NCI-H2081 treated with DMSO at 0.1 percent for 48 hours (cell line): ENCODE measurements at places on chromosomes 6 and 20.

DNA sequence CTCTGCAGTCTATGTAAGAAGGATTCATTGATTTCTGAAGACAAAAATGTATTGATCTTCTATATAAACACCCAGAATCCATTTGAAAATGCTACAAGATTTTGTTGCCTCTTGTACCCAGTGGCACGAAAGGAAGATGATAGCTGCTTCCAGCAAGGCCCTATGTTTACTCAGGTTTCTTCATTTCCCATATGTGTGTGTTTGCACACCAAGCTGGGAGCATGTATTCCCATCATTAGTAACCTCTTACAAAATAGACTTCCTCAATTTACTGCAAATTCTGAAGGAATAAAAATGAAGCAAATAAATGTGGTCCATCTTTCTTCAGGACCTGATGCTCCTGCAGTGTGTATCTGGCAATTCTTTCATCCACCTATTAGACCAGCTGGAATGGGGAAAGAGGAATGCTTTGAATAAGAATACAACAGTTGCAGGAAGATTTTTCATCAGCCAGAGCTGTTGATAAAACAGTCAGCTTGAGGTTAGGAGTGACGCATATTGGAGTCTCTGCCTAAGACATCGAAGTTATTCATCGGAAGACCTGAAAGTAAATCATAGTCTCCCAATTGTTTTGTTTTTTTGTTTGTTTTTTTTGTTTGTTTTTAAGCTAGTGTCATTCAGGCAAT lies 132.3 kb downstream of the PDE7B start:
- no peak for DNase-seq

GRCh38 chr20:31845300-31845863 lies at the start of gene FOXS1:
Gene FOXS1, minus strand, starts transcription at chr20:31845604. Its CDS starts 62 bp downstream, at chr20:31845542.
- DNase-seq = no peak

DNA sequence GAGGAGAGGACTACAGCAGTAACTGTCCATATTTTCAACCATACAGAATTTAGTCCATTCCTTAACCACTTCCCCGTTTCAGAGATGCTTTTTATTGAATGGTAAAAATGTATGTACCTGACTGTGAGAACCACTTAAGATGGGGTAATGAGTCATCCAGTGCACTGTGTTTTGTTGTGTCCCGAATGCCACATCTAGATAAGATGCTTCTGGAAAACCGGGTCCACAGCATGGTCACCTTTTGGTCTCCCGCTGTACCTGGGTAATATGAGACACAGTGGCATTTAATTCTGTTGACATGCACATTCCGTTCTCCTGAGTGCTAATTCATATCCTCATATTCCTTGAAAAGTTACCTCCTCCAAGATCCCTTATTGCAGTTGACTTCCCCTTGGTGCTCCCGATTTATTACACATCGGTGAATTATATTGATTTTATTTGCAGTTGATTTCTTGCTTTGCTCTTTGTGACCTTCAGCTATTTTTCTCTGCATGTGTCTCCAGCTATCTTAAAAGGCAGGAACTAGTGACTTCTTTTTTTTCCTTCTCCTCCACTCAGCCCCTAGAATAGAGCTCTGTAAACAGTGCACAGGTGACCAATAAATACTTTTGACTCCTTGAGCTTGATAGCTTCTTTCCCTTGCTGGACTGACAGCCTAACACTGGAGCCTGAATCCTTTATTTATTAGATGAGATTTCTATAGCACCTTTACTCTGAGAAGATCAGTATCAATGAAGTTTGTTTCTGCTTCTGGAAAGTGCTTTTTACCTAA lies 314.6 kb downstream of the ZFAND3 start:
- DNase-seq = no peak

DNA sequence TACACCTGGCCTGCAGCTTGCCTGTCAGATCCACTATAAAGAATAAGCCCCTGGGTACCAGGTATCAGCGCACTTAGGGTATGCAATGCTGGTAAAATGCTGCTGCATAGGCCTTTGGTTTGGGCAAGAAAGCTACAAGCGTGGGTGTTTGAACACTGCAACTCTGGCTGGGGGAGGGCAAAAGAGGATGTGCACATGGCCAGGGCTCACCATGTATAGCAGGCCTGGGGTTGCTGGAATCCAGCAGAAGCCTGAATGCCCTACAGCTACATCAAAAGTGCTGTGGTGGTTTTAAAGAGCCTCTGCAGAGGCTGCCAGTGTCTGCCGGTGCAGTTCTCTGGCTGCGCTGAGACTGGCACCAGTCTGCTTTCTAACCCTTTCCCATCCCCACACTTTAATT lies 51.7 kb downstream of the UQCC1 start:
- no peak for DNase-seq

- no peak for DNase-seq
Measured at GRCh38 chr20:50421356-50422340, 88.5 kb upstream of the PTPN1 start.

DNA sequence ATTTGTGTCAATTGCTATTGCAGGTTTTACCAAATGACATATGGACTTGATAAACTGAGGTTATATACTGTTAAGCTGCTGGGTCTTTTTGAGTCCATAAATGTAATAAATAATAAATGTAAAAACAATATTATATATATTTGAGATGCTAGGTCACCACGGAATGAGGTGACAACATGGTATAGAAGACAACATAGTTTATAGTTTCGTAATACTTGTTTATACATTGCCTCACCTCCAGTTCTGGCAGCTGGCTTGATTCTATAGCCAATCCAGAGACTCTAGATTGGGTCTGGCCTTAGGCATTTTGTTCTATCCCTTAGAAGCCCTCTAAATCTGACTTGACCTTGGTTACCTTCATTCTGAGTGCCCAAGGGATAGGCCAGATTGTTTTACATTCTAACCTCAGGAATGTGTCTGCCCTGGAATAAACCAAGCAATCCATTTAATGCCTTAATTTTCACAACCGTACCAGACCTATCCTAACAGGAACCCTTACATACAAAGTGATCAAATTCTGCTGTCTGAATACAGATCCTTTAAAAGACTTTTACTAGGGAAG lies 61.5 kb upstream of the STXBP5 start:
- DNase-seq = no peak

DNA sequence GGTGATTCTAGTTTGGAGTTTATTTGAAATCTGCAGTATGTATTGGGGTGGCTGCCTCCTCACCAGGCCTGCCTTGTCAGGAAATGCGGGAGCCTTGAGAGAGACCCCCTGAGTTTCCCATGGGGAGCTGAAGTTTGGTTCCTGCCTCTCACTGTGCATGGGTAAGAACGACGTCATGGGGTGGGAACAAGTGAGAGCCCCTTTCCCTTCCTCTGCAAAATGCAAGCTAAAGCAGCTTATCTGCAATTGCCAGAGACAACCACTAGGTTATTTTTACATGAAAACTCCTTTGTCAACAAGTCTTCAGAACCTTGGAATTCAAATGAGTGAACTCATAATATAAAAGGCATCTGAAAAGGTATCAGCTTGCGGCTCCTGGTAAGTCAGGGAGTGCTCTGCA lies 58.4 kb downstream of the TMEM170B start:
- DNase-seq = no peak

DNA sequence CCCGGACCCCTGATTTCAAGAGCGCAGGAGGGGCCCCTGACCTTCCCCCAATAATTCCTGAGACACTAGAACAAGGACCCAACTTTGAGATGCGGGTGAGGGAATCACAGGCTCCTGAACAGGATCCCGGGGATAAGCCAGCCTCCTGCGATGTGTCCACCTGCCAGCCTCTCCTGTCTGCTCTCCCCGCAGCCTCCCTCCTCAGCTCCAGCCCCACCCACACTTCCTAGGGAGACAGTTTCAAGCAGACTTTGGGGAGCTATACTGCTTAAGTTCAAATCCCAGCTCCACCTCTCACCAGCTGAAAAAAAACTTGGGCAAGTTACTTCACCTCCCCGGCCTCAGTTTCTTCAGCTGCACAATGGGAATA lies 50.8 kb downstream of the GRM4 start:
- no peak for DNase-seq

DNA sequence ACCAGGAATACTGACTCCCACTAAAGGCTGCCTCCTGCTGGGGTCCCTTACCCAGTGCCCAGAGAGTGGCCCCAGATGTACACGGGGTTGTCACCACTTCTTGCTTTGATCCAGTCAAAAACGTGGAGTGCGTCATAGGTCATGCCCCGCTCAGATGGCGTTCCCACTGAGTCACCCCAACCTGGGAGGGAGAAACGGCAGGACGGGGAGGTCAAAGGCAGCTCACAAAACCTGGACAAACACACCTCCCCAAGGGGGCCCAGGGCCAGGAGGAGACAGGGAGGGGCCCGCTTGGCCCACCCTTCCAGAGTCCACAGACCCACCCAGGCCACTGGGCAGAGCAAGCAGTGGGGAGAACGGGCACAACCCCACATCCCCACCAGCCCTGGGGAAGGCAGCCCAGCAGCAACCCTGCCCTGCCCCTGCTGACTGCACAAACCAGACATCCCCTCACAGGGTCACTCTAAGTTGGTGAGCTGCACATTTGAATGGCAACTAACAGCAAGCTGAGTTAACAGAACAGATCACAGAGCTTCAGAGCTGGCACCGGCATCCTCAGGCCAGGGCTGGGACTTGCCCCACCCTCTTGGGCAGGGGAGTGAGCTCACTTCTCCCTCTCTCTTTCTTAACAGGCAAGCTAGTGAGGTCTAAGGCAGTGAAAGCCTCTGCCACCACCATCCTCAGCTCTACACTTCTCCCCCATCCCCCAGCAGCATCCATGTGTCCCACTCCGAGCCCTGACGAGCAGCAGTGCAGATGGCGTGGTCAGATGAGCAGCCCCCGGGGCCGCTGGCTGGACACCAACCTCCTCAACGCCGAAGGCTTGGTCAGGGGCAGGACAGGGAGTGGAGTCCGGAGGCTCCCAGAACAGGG lies 61.7 kb downstream of the PYGB start:
- DNase-seq = no peak

DNA sequence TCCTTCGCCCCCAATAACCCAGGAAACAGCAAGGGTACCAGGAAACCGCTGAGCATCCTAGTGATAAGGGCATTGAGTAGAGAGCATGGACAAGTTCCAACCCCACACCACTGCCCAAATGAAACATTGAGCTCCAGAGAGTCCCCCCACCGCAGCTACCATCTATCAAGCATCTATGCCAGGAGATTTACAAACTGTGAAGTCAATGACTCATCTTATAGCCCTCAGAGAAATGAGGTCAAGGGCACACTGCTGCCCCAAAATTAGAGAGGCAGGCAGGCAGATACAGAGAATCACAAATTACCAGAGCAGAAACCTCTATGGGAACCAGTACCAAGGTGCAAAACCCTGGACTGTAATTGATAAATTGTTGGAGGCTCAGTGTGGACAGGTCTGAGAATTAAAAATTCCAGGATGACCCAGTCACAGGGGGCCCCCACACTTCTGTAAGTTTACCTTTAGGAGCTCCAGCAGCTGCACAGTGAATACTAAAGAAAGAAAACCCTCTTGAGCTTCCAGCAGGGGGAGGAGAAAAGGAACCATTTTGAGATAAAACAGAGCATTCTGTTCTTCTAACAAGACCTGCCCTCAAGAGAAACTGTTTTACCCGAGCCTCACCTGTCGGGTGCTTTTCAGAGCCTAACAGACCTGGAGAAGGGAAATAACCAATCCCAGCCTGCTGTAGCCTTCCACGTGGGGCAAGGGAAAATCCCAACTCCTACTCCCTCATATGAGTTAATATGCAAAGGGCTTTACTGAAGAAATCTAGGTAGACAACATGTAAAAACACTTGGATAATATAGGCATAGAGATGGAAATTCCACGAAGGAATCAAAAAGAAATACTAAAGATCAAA lies 118.0 kb upstream of the ARID1B start:
- DNase-seq = no peak

DNA sequence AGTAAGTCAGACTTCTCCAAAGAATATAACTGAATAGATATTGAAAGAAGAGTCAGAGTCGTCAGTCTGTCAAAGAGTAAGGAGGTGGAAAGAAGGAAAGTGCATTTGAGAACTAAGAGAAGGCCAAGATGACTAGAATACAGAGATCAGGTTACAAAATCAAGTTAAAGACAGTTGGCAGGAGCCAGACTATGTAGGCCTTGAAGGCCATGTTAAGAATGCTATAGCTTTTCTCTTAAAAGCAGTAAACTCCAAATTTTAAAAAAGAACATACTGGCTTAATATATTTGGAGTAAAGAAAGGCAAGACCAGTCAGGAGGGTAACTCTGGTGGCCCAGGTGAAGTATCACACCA lies 68.8 kb downstream of the IBTK start:
- no peak for DNase-seq

GRCh38 chr6:31114970-31115849 lies 610 bp downstream of the PSORS1C1 start:
- DNase-seq = no peak

DNA sequence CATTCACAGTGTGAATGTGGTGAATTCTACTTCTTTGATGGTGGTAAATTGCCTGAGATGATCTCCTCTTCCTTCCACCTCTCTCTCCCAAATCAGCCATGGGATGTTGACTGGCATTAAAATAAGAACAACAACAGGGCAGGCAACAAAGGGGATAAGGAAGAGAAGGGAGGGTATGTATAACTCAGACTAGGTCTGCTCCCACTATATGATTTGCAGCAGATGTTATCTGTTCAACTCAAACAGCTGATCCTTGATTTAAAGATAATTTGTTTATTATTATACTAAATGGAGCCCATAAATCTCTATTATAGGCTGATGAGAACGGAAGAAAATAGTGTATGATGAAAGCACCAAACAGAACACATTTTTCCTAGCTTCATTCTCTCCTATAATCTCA lies 262.0 kb downstream of the BTBD3 start:
- peak; percentile 83 for DNase-seq

- DNase-seq = no peak
Measured at GRCh38 chr6:147570681-147571080, 62.2 kb downstream of the SAMD5 start.

GRCh38 chr6:2760882-2761842 lies 4.0 kb upstream of the WRNIP1 start:
- no peak for DNase-seq

- DNase-seq = no peak
Measured at GRCh38 chr20:51287628-51288413, 254.7 kb downstream of the NFATC2 start.

- DNase-seq = no peak
Measured at GRCh38 chr20:44390280-44390679, 34.8 kb downstream of the HNF4A start.

DNA sequence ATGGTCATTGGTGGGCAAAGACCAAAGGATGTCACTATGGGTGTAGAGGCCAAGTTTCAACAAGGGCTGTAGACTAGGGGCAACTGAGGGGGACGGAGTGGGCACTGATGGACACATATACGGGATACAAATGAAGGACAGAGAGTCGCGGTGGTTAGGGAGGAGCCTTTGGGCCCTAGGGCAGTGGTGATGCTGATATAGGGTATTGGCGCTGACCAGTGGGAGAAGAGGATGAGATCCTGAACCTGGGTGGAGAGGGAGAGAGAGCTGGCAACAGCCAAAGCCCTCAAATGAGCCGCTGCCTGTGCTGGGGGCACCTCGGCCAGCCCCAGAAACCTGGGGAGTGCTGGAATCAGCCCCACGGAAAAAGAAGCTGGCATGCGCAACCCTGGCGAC lies 1.6 kb downstream of the CDH22 start:
- DNase-seq = no peak
